ENCODE measurements at places on chromosomes 13 and 19.

- no peaks in the 10 kb centered on the region for H3K27me3 ChIP-seq
- no peak for DNase-seq
- H3K27ac ChIP-seq: no peak overlapping the region
- no peak overlapping the region for H3K4me3 ChIP-seq
- H3K4me1 ChIP-seq: peaks cover 11% of the 10 kb centered on the region
- no peaks in the 10 kb centered on the region for H3K36me3 ChIP-seq
Observed at GRCh38 chr19:28290963-28291657, 921.8 kb downstream of the UQCRFS1 start.

GRCh38 chr19:18843960-18844359, 12.2 kb downstream of the UPF1 start:
- no peak overlapping the region for H3K27ac ChIP-seq
- no peaks in the 10 kb centered on the region for H3K36me3 ChIP-seq
- H3K4me3 ChIP-seq: no peak overlapping the region
- no peaks in the 10 kb centered on the region for H3K27me3 ChIP-seq

DNA sequence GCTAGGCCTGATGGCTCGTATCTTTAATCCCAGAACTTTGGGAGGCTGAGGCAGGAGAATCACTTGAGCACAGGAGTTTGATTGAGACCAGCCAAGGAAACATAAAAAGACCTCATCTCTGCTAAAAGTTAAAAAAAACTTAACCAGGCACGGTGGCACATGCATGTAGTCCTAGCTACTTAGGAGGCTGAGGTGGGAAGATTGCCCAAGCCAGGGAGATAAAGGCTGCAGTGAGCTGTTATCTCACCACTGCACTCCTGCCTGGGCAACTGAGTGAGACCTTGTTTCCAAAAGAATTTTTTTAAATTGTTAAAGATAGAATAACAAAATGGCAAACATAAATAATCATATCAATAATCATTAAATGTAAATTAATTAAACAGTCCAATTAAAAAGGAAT, 365.8 kb downstream of the MTUS2 start:
- H3K36me3 ChIP-seq: no peaks in the 10 kb centered on the region
- H3K27me3 ChIP-seq: no peaks in the 10 kb centered on the region
- no peak overlapping the region for H3K4me3 ChIP-seq
- H3K27ac ChIP-seq: no peak overlapping the region

- no peak overlapping the region for H3K27ac ChIP-seq
- H3K36me3 ChIP-seq: no peaks in the 10 kb centered on the region
- H3K4me1 ChIP-seq: no peaks in the 10 kb centered on the region
- no peak overlapping the region for H3K4me3 ChIP-seq
Observed at GRCh38 chr13:77388944-77389624, 62.2 kb upstream of the MYCBP2 start.

DNA sequence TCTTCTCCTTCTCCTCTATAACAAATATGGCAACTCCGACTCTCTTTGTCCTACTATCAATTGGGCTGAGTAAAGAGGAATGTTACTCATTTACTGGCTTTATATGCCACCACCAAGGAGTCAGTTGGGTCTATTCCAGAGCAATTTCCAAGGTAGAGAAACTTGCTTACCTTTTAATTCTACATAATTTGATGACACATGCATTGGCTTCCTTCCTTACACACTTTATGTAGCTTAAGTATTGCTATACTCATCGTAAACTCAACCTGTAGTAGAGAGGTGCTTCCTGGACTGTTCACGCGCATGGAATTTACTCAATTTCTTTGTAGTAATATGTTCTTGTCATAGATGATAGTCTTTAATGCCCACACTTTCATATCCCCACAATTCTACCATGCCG, 160.7 kb downstream of the LMO7 start:
- no peak overlapping the region for H3K27ac ChIP-seq
- DNase-seq: no peak
- H3K27me3 ChIP-seq: no peaks in the 10 kb centered on the region
- H3K4me3 ChIP-seq: no peak overlapping the region
- H3K4me1 ChIP-seq: no peaks in the 10 kb centered on the region

Data from Panc1 (cell line).